Stimulated activated CD4-positive, alpha-beta T cell treated with anti-CD3 and anti-CD28 coated beads, Interleukin-15, amount 100 ng/mL, for 1 hour (primary cell): ENCODE measurements at places on chromosomes 3 and 15.

- no peak for DNase-seq
These were observed 270.6 kb upstream of the RGMA start for GRCh38 chr15:93359425-93360131.

GRCh38 chr15:70788114-70789049 is 25.0 kb upstream of the UACA start:
- DNase-seq = no peak

GRCh38 chr15:92711457-92711831 is 55.9 kb upstream of the FAM174B start:
- no peak for DNase-seq

DNA sequence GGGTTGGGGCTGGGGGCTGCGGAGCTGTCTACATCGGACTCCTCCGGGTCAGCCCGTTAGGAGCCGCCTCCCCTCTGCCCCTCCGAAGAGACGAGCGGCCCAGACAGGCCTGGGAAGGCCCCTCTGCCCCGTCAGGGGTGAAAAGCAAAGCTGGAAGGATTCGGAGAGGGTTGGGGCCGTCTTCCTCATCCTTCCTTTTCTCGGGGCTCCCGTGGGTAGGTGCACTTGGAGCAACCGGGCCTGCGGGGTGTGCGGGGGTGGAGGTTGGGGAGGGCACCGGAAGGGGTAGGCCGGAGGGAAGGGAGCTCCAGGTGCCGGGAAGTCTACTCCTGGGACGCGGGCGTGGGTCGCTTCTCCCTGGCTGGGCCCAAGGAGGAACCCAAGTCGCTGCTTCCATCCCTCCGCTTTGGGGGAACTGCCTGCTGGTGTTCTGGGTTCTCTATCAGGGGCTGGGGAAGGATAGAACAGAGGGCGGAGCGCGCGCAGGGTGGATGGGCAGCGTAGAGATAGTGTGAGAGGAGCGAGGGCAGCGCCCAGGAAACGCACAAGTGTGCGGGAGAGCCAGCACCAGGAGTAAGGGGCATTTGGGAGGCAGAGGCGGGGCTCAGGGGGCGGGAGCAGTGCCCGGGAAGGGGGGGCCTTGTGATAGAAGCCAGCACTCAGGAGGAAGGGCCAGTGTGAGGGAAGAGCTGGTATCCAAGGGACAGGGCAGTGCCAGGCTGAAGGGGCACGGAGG is 590 bp downstream of the POLR2H start:
- DNase-seq = peak; percentile 35

DNA sequence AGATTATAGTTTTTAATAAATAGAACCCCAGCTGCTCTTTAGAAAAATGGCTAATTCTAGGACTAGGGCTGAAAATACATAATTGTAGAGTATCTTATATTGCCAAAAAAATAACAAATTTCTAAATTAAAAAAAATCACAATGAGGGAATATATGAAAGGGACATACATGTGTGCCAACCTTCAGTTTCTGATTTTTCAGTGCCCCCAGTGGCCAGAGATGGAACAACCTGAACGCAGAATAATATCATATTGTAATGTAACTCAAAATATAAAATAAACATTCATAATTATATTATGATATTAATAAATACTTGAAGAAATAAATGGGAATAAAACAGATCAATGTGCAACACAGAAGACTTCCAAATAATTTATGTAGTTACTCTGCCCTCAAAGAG is 460.5 kb downstream of the ZNF385D start:
- no peak for DNase-seq

DNA sequence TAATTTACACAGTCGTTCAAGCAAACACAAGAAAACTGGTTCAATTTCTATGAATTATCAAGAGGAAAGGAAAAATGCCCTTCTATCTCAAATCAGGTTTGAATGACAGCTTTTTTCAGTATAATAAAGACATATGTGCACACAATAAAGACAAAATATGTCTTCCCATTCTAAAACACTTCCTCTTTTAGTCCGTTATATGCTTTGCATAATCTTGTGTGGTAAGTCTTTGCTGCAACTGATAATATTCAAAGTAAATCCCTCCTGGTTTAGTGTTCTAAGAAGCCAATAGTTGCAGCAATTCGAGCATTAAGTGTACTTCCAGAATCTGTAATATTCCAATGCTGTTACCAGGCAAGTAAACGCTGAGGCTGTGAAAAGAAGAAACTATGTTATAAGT is 43.7 kb upstream of the MAPKBP1 start:
- DNase-seq = no peak

DNA sequence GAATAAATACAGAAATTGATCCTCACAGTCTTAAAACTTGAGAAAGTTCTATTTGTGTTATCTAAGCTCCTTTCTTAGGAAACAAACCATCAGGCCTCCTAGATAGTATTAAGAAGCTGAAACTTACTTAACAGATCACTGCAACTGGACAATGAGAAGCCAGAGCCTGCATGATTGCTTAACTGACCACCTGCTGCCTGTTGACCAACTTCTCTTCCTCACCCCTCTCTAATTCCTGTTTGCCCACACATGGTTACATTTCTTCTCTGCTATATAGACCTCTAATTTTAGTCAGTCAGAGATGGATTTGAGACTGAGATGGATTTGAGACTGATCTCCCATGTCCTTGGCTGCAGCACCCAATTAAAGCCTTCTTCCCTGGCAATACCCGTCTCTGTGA is 13.5 kb downstream of the CCPG1 start:
- DNase-seq = no peak

GRCh38 chr3:141070727-141071357 is 19.7 kb downstream of the SPSB4 start:
- DNase-seq = no peak

DNA sequence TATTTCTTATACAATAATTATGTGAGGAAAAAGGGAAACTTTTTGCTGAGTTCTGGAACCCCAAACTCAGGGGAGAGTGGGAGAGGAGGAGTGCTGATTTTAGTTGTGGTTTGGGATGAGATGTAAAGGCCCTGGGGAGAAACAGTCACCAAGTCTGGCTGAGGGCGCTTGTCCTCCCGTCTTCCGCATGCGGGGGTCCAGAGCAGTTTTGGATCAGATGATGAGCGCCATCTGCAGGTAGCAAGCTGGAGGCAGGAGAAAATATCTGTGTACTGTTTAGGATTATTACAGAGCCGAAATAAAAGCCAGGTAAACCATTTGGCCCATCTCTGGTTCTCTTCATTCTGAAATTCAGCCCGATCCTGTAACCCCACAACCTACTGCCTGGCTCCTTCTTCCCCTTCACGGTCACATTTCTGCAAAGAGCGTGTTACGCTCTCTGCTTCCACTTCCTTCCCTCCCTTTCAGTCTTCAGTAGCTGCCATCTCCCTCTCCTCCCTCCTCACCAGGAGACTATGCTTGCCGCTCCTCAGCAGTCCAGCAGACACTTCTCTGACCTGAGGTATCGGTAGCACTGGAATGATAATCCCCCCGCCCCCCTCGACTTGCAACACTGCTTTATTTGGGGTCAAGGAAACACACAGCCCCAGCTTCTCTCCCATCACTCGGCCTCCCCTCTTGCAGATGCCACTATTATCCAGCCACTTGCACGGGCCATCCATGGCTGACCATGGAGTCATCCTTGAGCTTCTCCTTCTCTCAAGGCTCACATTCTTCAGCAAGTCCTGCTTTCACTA is 1.4 kb upstream of the PARP14 start:
- DNase-seq = peak; percentile 60

GRCh38 chr3:194879126-194879877 is 193.6 kb downstream of the FAM43A start:
- DNase-seq = no peak

GRCh38 chr3:129106866-129107565 is 14.6 kb downstream of the RAB43 start:
- no peak for DNase-seq

DNA sequence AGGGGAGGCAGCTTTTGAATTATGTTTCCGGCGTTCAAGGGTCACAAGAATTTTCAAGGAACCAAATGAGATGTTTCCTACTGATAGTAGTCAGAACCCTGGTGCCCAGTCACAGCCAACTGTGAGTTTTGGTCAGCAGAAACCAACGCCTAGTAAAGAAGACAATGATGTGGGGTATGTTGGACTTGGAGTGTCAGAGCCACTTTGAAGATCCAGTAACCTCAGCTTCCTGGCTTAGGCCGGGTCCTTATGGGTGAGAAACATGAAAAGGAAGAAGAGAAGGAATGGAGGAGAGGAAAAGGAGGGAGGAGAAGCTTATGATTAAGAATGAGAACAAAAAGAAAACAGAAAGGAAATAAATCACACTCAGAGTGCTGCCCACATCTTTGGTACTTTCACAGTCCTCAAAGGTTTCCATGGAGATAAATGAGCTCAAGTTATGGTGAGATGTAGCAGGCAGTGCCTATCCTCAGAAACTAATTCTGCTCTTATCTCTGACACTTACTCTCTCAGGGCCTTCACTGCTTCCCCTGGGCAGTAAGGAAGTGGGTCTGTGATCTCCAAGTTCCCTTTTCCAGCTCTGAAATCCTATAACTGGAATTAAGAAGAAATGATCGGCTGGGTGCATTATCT is 2.0 kb upstream of the MCF2L2 start:
- DNase-seq = no peak

DNA sequence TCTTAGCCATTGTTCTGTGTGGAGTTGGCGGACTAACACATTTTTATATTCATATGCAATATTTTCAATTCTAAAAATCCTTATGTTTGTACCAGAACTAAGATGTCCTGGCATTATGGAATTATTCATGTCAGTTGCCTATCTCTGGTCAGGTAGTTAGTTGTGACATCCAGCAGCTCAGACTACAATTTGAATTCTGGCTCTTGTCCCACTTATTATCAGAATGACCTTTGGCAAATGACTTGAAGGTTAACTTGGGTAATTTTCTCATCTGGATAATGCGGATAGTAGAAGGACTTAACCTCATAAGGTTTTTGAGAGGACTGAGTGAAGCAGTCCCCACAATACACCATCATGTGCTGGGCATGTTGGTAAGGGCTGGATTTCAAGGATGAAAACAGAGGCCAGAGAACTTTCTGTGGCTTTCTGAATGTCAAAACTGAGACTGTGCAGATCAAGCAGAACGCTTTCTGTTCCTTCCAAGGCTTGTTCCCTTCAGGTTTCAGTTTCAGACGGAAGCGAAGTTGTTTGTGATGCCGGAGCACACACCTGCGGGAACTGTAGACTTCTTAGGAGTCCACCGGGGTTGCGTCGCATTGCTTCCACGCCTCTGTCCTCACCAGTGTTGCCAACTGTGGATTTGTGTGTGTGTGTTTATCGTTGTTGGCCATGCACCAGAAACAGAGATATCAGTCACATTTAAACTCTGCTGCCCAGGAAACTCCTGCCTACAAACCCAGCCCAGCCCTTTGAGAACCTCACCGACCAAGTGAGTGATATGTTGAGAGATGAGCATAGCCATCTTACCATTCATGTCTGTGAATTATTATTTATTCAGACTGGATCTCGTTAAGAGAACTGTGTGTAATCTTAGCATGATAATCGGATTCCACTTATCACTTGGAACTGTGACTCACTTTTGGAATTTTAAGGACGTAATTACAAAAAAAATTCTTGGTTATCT is 76.0 kb downstream of the PTPRG start:
- no peak for DNase-seq

DNA sequence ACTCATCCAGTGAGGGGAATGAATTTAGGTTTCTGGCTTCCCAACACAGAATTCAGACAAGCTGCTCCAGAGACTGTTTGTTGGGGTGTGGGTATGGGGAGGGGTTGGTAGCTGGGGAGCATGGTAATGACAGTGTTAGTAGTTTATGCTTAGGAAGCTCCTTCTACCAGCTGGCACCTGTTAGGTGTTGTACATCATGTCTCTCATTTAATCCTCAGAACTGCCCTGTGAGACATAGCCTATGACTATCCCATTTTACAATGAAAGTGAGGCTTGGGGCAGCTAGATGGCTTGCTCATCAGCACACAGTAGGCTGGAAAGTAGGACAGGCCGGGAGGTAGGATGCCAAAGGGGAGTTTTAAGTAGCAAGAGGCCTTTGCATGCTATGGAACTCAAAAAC is 2.5 kb downstream of the EIF4E3 start:
- DNase-seq = no peak

- DNase-seq = no peak
These were observed 125.6 kb upstream of the TBL1XR1 start for GRCh38 chr3:177322881-177323280.

- DNase-seq = no peak
These were observed 142.5 kb upstream of the PRR23C start for GRCh38 chr3:139187154-139187553.

DNA sequence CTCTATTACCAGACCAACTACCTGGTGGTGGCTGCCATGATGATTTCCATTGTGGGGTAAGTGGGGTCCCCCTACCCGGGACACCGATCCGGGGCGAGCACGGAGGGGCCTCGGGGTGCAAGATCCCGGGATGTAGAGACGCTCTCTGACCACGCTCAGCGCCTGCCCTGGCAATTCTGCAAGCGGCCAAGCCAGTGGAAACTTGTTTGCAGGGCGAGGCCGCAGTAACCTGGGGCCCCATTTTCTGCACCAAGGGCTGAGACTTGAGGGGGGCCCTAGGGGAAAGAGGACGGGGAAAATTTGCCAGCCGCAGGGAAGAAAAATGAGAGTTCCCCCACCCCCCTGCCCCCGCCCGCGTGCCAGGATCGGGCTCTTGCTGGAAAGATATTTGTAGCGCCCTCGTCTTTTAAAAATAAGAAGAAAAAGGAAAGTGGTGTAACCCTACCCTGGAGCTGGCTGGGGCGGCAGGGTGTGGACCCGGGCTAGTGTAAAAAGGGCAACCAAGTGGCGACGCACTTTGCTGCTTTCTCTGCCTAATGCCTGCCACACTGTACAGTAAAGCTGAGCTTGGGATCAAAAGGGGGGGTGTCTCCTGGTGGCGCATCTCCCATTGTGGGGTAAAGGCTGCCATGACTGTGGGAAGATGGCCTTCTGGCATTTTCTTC is 563 bp downstream of the ARL6IP5 start:
- no peak for DNase-seq

DNA sequence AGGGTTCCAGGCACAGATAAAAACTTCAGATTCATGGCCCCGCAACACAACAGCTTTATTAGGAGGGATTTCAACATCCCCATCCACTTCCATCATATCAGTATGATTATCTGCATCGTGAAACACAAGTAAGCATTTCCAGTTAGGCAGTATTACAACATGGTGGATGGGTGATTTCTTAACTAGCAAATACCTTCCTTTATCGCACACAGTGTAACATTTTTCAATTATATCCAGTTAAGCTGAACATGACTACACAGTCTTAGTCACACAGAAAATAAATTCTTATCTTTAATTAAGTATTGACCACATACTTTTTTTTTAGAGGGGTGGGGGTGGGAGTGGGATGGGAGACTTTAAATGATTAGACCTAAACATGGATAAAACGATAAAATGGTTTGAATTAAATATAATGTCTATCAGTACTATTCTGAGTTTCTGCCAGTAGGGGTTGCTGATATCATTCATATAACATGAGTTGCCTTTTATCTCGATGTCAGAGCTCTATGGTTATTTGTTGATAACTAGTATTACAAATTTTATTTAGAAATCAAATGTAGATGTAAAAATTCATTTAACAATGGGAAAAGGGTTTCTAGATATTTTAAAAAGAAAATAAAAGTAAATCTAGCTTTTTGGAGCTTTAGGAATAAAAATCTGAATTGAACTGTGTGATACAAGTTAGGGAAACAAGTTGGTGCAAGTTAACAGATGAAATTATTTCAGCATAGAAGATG is 146.6 kb downstream of the TBL1XR1 start:
- no peak for DNase-seq

GRCh38 chr3:104606812-104607211 is 759.9 kb upstream of the ALCAM start:
- no peak for DNase-seq
